ENCODE measurements at places on chromosomes 6 and 20. TPM values are rescaled to one million over a fixed set of nuclear protein-coding genes. Genes with fewer than 3 reads are reported as not detected.
A peak's percentile ranks its signal among the peaks of the same experiment; 100 is the strongest.

TEAD3 gene
- total RNA-seq, result 2.2 TPM

GRCh38 chr6:48747040-48747439 is 636.0 kb upstream of the PTCHD4 start:
- DNase-seq, result no peak

GRCh38 chr6:147508042-147508865 is at the start of gene SAMD5:
Gene SAMD5, plus strand, starts transcription at chr6:147508690. Its CDS starts 239 bp downstream, at chr6:147508929.
- DNase-seq, result peak; percentile 61

C6orf132 gene
- 0.40 TPM for total RNA-seq

LHFPL5 gene
- not detected for total RNA-seq

DNA sequence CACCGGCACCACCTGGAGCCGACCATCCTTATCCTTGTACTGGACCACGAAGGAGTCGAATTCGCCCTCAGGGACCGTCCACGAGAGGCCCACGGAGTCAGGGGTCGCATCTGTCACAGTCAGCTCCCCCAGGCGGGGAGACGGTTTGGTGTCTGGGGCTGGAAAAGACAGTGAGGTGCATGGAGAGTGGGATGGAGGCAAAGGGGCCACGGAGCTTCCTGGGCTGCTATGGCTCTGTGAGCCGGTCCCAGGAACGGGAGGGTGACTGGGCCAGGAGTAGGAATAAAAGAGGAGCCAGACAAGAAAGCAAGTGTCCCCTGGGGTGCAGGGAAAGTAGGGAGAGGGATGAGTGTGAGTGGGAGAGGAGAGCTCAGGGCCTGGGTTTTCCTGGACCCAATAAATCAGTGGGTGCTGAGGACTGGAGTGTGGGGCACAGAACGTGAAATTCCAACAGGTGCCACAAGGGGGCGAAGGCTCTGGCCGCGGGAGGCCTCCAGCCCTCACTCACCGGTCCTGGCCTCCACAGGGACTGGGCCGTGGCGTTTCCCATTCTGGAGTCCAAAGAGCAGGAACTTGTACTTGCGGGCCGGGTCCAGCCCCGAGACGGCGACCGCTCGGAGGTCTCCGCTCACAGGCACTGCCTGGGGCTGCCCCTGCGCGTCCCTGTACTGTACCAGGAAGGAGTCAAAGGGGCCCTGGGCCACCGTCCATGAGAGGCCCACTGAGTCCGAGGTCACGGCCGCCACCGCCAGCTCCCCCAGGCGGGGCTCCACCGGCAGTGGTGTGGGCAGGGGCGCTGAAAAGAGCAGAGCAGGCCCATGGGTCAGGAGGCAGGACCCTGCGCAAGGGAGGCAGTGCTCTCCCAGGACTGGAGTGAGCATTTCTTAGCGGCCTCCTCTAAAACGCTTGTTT is 9.9 kb downstream of the CYP21A2 start:
- DNase-seq, result peak; percentile 91

DNA sequence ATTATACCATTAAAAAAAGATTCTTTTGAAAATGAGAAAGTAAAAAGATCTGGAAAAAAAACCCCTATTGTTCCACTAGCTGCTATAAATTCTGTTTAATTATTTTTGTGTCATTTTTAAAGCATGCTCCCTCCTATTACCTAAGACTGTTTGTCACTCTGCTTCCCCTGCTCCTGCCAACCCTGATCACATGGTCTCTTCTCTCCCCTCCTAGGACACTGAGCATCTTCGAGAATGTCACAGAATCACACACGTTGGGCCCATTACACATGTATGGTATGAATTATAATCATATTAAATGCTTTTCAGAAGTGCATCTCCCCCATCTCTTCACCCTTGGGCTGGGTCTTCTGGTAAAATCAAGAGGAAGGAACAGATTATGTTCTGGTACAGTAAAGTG is 6.2 kb downstream of the SNAP91 start:
- no peak for DNase-seq

GRCh38 chr6:153135681-153136080 is 4.6 kb upstream of the RGS17 start:
- DNase-seq, result no peak

THEMIS gene
- total RNA-seq, result 14.3 TPM

DNA sequence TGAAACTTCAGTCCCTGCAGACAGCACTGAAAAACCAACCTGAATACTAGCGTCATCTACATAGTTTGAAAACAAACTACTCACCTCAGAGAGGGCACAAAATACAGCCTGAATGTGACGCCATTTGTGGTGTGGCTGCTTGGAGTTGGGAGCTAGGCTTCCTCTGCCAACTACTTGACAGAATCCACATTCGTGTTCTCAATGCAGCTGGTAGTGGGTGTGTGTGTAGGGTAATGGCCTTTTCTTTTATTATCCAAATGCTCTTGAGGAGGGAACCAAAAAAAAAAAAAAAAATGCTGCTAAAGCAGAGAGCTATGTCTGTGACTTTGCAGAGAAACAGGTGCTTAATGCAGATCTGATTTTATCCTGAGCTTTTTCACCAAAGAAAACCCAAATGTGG is 207.8 kb downstream of the OTOR start:
- DNase-seq, result no peak

- DNase-seq, result no peak
Observed at GRCh38 chr6:27565839-27566779, 93.2 kb upstream of the ZNF184 start.

LBP gene
- total RNA-seq, result not detected
